ENCODE measurements at places on chromosomes 1 and 21.

GRCh38 chr1:184577319-184577718, 177.3 kb downstream of the EDEM3 start:
- no peak for DNase-seq

GRCh38 chr1:156444407-156445001, 56.1 kb downstream of the MEF2D start:
- DNase-seq = peak; percentile 21

GRCh38 chr1:32219022-32219421, 3.1 kb downstream of the TMEM234 start:
- DNase-seq = no peak

DNA sequence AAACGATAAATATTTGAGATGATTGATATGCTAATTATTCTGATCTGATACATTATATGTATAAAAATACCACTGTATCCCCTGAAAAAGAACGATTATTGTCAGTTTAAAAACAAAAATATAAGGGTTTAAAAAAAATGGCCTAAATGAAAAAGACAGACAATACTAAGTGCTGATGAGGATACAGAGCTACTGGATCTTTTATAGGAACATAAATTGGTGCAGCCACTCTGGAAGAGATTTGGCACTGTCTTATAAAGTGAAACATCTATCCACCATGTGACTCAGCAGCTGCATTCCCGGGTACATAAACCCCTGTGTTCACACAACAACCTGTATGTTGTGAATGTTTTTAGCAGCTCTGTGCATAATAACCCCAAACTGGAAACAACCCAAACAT, 44.2 kb downstream of the KAZN start:
- DNase-seq = no peak

DNA sequence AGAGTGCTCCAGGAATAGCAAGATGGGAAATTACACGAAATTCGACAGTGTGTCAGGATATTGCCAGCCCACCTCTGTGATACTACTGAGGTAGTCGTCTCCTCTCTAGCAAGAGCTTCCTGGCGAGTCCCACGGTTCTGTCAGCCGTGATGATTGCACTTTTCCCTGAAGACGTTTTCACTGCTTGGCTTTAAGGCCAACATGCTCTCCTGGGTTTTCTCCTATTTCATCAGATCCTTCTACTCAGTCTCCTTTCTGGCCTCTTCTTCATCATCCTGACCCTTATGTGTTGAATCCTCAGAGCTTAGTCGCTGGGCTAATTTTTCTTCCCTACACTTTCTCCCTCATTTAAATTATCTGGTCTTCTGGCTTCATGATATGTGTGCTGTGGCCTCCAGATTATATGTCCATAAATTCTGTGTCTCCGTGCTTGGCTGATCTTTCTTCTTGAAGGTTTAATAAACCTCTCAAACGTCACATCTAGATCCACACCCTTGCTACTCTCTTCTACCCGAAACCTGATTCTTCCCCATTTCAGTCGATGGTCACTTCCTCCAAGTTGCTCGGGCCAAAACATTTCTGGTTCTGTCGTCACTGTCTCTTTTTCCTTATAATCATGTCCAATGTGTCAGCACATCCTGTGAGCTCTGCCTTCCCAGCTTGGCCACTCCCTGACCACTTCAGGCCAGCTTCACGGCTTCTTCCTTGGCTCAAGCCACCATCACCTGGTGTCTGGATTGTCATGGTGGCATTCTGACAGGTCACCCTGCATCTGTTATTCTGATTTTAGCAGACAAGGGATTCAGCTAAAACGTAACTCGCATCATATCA, 12.2 kb downstream of the OR2B11 start:
- DNase-seq = no peak

DNA sequence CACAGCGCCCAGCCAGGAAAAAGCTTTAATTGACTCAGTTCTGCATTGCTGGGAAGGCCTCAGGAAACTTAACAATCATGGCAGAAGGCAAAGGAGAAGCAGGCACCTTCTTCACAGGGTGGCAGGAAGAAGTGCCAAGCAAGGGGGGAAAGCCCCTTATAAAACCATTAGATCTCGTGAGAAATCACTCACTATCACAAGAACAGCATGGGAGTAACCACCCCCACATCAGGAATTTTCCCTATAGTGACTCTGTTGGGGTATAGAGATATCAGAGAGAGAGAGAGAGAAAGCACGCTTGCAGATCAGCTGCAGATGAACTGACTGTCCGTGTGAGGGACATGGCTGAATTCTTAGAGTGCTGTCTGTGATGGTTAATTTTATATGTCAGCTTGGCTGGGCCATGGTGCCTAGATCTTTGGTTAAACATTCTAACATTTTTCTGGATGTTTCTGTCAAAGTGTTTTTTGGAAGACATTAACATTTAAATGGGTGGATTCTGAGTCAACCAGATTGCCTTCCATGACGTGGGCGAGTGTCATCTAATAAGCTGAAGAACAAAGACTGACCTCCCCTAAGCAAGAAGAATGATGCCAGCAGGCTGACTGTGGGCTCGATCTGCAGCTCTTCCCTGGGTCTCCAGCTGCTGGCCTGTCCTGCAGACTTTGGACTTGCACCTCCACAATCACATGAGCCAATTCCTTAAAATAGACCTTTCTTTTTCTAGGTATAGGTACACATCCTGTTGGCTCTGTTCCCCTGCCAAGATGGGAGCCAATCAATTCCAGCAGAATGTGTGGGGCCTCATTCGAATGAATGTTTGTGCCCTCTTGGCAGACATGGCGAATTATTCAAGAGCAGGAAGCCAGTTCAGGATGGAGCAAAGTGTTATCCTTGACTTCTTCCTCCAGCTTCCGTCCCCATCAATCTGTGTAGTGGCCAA, 21.4 kb upstream of the CPT2 start:
- no peak for DNase-seq

DNA sequence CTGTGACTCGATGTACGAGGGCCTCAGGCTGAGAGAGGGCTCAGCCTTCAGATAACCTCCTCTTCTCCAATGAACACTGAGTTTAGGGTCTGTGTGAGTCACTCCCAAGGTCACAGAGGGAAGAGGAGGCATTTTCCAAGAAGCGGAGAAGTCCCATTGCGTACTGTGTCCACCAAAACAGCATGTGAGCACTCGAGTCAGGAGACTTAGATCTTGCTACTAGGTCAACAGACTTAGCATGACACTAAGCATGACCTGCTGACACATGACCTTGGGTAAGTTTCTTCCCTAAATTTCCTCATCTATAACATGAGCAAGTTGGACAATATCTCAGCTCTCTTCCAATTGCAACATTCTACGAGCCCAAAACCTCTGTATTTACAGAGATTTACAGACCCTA, 68.0 kb downstream of the PLPP3 start:
- no peak for DNase-seq

- DNase-seq = no peak
These were observed 148.7 kb downstream of the SETD4 start for GRCh38 chr21:35911412-35912191.

DNA sequence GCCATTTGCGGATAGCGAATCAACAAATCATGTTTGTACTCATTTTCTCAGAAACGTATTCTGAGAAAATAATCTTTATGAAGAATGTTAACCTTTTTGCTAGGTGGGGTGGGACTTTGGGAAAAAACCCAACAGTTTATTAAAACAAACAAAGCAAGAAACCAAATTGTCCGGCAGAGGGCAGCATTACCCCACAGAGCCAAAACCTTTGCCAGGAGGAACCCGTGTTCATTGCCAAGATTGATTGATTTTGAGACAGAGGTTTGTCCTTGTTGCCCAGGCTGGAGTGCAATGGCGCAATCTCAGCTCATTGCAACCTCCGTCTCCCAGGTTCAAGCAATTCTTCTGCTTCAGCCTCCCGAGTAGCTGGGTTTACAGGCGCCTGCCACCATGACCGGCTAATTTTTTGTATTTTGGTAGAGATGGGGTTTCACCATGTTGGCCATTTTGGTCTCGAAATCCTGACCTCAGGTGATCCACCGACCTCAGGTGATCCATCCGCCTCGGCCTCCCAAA, 70.8 kb upstream of the RHOU start:
- DNase-seq = peak; percentile 85

DNA sequence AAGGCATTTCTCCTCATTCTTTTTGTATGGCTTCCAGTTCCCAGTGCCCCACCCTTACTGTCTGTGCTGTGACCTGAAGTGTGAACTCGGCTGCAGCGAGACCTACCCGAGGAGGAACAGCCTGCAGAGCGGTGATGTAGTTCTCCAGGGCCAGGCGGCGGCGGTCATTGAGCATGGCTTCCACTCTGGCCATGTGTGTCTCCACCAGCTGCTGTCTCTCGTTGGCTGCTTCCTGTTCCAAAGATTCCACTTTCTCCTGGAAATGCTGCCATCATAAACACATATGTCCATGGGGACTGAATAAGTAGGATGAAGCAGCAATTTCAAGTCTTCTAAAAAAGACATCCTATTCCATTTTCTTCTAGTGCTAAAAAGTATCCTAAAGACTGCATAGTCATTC, 195.6 kb downstream of the APP start:
- DNase-seq = no peak

DNA sequence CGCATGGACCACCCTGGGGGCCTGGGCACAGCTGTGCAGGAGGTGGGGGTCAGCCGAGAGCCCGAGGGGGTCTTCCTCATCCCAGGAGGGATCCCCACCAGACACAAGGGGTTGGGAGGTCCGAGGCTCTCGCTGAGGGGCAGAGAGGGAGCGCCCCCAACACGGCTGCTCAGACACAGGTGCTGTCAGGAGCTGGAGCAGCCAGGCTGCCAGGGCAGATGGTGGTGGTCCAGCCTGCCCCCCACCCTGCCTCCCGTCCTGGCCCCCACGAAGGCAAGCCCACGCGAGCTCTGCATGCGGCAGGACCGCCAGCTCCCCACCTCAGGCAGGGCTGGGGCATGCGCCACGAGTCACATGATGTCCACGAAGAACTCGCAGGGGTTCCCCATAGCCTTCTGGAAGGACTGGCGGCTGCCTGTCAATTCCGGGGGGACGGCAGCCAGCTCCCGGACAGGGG, 4.7 kb downstream of the TAS1R3 start:
- no peak for DNase-seq

- peak; percentile 98 for DNase-seq
These were observed 12.2 kb upstream of the RGS16 start for GRCh38 chr1:182616130-182617013.

DNA sequence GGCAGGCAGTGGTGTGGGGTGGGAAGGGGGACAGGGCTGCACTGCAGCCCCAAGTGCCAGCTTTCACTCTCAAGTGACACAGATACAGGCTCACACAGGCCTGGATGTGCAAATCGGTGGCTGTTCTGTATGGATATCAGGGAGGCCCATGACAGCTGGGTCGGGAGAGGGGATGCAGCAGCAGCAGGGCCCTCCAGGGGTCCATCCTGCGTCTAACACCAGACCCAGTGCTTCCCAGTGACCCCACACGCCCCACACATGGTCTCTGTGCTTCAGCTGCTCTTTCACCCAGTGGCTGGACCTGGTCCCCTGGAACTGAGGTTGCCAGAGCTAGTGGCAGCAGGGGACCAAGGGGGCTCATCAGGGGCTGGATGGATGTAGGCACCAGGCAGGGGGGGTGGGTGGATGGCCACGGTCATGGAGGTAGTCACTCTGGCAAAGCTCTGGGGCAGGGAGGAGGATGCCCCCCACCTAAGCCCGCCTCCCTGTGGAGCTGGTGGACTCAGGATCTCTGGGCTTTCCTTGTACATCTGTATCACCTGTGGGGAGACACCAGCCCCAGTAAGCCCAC, 13.9 kb downstream of the BTBD19 start:
- DNase-seq = no peak

GRCh38 chr1:226135059-226135651, 51.4 kb downstream of the ACBD3 start:
- DNase-seq = peak; percentile 97

DNA sequence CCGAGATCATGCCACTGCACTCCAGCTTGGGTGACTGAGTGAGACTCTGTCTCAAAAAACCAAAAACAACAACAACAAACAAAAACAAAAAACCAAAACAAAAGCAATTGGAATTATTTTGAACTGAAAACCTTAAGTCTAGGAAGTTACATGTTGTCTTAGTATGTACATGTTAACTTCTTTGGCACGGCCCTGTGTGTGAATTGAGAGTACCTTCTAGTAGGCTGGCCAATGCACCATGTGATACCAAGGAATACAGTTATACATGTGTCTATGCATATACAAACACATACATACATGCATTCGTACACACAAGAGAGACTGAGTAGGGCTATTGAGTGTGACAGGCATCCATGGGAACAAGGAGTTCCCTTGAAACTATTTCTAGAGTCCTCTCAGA, 18.6 kb downstream of the TPTE start:
- DNase-seq = no peak

DNA sequence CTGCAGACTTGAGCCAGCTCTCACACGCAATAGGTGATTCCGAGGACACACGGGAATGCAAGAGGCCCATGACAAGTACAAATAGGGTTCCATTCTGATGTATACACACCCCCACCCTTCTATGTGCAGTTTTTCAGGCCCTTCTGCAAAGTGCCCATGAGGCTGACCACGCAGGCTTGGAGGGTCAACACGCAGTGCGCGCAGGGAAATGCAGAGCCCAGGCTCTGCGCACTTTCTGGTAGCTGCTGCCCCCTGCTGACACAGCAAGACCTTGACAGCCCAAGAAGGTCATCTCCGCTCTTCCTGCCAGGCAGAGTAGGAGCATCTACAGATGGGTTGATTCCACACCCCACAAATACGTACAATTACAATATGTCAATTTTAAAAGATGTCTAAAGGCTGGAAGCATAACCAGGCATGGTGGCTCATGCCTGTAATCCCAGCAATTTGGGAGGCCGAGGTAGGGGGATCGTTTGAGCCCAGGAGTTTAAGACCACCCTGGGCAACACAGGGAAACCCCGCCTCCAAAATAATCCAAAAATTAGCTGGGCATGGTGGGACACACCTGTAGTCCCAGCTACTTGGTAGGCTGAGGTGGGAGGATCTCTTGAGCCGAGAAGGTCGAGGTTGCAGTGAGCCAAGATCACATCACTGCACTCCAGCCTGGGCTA, 18.5 kb downstream of the SH3BP5L start:
- DNase-seq = peak; percentile 41

- DNase-seq = no peak
These were observed 26.6 kb upstream of the DNM3 start for GRCh38 chr1:171814692-171815091.

DNA sequence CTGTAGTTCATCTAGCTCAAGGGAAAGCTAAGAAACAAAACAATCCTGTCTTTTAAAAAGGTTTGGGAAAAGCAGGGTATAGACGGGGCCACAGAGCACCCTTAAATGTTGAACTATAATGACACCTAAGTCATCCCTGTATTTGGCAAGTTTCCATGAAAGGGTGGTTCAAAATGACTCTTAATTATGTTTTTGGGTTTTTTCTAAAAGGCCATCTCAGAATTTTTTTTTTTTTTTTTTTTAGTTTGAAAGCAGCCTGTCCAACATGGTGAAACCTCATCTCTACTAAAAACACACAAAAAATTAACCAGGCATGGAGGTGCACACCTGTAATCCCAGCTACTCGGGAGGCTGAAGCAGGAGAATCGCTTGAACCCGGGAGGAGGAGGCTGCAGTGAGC, 22.2 kb downstream of the TOMM20 start:
- no peak for DNase-seq
